ENCODE measurements at places on chromosomes 1 and 21.

DNA sequence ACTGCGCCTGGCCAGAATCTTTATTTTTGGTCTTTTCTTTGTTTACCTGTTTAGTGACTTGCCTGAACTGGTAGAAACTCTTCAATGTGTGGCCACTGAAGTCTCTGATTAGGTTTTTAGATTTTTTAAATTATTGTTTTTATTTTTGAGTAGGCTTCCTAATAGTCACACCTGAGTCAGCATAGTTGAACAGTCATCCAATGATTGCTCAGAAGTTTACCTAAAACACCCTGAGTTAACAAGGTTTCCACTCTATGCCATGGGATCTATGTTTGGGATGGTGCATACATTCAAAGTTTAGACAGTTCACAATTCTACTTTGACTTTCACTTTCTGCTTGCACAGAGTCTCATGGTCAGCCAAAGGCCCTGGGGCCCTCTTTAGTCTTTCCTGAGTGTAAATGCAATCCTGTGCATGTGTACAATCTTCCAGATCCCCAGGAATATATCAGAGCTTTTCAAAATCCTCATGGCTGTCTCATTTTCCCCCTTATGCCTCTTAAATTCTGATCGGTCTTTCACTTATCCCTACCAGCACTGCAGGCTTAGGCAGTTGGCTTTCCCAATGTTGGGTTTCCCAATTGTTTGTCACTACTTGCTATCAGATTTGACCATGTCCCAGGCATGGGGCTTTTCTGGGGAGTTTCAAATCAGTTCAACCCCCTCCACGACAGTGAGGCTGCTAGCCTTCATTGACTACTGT is 114.4 kb upstream of the RAB3GAP2 start:
- no peak for DNase-seq

DNA sequence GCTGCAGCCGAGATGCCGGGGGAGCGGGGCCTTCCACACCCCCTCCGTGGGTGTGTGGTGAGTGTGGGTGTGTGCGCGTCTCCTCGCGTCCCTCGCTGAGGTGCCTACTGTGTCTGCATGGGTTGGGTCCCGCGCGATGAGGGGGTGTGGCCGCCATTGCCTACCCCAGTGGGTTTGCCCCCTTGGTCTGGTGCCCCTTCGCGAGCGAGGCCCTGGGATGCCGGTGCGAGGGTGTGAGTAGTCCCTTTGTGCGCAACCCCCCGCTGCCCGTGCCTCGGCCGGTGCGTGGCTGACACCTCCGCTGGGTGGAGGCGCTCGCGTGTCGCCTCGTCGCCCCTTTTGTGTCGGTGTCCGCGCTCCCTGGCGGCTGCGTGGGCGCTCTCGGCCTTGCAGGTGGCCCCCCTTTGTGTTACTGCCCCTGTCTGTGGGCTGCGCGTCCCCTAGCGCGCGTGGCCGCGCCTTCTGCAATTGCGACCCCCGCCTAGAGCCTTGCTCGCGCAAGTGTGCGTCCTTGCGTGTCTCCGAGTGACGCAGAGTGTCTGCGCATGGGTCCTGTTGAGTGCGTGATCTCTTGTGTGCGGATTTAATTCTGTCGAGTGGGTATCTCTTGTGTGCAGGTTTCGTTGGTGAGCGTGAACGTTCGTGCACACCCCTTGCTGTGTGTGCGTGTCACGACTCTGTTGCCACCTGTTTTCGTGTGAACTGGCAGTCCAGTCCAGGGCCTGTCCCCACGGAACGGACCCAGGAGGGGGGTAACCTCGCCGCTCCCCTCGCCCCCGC is 553 bp downstream of the TTC3 start:
- DNase-seq = no peak

GRCh38 chr1:2049225-2049717 is 940 bp upstream of the PRKCZ start:
- DNase-seq = peak; percentile 96

DNA sequence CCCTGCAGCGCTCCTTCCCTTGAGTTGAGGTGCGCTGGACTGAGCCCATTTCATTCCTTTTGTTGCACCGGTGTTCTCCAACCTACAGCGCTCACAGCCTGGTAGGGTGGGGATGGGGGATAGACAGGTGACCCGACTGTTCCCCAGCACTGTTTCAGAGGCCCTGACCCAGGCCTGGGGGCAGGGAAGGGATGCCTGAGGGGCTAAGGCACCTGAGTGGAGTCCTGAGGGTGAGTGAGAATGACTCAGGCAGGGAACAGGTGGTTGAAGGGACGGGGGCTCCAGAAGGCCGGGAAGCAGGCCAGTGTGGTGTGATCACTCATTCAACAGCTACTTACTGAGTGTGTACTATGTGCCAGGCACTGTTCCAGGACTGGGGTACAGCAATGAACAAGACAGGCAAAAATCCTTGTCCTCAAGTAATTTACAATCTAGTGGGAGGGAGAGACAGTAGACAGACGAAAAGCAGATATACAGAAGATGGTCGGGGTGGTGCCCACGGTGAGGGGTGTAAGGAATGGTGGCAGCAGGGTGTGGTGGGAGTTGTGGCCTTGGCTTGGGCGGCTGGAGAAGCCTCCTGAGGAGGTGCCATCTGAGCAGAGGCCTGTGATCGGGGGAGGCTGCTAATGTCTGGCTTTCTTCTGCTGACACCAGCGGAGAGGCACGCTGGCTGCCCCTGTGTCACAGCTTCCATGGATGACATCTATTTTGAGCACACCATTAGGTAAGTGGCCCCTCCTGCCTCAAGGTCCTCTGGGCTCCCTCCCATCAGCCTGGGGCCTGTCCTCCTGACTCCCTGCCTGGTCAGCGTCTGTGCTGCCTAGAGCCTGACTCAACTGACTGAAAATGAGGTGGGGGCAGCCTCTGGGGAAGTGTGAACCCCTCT is 37.4 kb downstream of the ACOT11 start:
- no peak for DNase-seq

DNA sequence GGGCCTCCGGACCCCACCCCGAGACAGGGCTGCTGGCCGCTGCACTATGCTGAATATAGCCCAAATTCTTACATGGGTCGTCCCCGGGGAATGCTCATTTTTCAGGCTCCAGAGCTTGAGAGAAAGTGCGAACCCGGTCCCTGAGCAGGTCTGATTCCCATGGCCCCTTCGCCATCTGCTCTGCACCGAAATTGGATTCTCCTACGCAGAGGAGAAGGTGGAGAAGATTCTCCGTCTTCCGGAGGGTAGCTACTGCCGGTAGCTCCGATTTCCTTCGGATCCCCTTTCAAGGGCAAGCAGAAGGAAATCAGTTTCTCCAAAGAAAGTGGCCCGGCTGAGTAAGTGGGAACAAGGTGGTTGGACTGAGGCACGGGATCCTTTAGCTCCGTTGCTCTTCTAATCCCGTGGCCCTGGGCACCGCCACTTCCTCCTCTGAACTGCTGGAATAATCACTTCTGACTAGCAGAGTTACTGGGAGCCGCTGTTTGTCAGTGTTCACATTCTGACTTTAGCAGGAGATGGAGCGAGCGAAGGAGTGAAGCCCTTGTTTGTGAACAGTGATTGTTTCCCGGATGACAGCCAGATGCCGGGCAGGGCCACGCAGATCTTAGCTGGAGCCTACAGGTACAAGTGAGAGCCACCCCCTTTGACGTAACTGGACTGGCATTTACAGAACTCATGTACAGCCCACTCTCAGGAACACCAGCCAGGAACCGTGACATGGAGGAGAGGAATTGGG is 1.1 kb upstream of the ZNF496 start:
- peak; percentile 67 for DNase-seq

DNA sequence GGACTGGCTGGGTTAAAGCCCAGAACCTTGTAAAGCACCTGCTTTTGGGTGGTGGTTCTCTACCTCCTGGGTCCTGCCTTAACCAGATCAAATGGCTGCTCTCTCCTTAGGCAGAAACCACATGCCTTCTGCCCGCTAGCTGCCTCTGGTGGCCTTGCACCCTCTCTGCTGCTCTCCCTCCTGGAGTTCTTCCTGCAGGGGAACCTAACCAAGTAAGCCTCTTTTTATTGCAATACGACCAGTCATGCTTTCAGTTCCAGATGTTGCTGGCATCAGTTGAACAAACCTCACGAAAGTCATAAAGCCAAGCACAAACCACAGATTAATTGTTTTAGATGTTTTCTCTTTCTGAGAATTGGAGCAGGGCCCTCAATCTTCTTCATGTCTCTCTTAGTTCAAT is 118.9 kb downstream of the GDAP2 start:
- DNase-seq = no peak

- DNase-seq = no peak
Measured at GRCh38 chr1:164834641-164835040, 275.7 kb downstream of the PBX1 start.

DNA sequence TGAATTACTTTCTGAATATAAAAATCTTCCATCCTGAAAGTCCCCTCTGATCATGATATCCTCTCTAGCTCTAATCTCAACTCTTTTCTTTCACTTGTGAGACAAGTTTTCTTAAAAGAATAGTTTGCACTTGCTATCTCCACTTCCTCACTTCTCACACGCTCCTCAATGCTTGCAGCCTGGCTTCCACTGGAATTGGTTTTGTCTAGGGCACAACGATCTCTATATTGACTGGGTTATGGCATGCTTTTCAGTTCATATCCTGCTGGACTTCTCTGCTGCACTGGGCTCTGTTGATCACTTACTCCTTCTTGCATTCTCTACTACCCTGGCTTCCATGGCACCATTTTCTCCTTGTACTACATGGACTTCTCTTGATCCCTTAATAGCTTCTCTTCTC is 474 bp downstream of the FCRLA start:
- no peak for DNase-seq

GRCh38 chr1:7422561-7422960 is 348.5 kb upstream of the VAMP3 start:
- DNase-seq = no peak

GRCh38 chr21:43956670-43957035 is 55.5 kb upstream of the TRAPPC10 start:
- no peak for DNase-seq

DNA sequence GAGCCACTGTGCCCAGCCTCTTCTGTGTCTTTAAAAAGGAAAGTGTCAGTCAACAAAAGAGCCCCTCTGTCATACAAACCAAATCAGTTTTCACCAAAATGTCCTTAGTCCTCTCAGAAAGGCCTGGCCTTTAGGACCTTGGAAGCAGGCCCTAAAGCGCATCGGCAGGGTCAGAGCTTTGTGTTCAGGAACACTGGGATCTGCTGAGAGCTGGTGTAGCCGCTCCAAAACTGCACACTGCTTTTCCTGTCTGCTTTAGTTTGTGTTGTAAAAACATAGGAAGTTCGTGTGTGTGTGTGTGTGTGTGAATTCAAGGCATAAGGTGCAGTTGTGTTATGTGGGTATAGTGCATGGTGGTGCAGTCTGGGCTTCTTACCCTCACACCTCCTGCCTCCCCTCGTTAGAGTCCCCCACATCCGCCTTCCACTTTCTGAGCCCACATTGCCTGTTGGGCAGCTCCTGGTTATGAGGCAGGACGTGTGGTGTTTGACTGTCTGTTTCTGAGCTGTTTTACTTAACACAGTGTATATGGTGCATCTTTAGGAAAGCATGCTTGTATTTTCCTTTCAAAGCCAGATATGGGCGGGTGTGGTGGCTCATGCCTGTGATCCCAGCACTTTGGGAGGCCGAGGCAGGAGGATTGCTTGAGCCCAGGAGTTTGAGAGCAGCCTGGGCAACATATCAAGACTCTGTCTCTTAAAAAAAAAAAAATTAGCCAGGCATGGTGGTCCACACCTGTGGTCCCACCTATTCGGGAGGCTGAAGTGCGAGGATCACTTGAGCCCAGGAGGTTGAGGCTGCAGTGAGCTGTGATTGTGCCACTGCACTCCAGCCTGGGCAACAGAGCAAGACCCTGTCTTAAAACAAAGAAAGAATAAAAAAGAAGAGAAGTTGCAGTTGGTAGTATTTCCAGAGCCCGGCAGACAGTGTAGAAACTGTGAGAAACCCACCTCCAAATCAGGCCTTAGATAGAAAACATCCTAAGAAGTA is 12.4 kb downstream of the IBA57 start:
- no peak for DNase-seq

GRCh38 chr1:197041486-197042353 is 25.3 kb downstream of the F13B start:
- no peak for DNase-seq

DNA sequence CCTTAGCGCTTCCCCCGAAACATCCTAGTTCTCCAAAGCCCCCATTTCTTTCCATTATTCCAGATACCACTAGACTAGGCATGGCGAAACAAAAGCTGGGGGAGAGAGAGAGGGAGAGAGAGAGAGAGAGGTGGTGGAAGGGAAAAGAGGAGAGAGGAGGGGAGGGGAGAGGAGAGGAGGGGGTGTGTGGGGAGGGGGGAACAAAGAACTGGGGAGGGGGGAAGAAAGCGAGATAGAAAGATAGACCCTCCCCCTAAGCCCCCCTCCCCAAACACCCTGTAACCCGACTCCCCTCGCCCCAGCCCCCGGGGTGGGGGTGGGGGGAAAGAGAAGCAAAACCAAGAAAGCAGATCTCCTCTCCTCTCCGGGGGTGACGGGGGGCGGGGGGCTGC is 352 bp downstream of the MEX3A start:
- DNase-seq = no peak

- no peak for DNase-seq
Measured at GRCh38 chr1:37438037-37438868, 36.1 kb upstream of the ZC3H12A start.

DNA sequence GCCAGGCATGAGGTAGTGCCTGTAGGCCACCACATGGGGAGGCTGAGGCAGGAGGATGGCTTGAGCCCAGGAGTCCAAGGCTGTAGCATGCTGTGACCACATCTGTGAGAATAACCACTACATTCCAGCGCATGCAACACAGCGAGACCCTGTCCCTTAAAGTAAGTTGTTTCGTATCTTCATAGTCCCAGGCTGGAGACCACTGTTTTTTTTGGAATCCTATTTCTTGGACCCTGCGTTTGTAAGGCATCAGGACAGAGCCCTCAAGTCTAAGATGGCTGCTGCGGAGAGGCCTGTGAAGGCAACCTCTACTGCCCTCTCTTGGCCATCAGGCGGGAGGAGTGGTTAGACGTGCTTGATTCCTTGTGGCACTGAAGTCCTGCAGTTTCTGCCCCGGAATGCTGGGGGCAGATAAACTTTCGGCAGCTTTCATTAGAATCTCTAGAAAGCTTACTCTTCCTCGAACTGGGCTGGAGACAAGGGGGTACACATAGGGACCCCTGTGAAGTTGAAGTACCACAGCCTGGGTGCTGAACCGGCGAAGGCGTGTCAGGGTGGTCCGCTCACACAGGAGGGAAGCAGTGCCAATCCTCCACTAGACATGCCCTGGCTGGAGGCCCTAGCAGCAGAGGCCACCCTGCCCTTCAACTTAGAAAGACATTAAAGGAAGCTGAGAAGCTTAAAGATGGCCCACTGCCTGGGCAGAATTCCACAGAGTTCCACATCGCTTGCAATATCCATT is 36.6 kb downstream of the RABIF start:
- peak; percentile 89 for DNase-seq

DNA sequence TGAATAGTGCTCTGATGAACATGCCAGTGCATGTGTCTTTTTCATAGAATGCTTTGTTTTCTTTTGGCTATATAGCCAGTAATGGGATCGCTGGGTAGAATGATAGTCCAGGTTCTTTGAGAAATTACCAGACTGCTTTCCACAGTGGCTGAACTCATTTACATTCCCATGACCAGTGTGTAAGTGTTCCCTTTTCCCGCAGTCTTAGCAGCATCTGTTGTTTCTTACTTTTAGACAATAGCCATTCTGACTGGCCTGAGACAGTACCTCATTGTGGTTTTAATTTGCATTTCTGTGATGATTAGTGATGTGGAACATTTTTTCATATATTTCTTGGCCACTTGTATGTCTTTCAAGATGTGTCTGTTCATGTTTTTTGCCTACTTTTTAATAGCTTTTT is 784.5 kb downstream of the USP25 start:
- DNase-seq = no peak

- DNase-seq = no peak
Measured at GRCh38 chr1:158039380-158039779, 45.9 kb downstream of the KIRREL1 start.
